ENCODE measurements at places on chromosomes 16 and 17.

DNA sequence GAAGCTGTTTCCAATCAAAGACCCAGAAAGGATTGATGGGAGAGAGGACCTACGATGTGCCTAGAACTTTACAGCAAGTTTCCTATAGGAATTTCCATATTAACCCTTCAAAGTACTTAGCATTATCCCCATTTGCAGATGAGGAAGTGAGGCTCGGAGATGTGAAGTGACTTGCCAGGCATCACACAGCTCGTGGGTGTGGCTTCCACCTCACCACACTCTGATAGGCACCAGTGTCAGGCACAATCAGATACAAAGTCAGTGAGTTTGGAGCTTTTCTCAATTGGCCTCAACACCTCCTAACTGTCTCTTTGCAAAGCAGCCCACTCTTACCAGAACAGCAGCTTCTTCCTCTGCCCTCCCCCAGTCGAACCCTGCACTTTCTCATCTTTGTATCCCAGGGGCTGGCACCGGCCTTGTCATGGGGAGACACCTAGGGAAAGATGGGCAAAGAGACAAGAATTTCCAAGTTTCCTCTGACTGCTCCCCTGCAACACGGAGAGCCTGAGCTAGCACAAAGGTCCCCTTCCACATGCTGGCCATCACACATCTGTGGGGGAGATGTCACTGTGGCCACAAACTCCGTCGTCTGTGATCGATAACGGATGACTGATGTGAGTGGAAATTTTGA, 37.4 kb upstream of the CCL1 start:
- DNase-seq, result no peak

- peak; percentile 65 for DNase-seq
Observed at GRCh38 chr17:73281928-73282327, 20.2 kb upstream of the CPSF4L start.

DNA sequence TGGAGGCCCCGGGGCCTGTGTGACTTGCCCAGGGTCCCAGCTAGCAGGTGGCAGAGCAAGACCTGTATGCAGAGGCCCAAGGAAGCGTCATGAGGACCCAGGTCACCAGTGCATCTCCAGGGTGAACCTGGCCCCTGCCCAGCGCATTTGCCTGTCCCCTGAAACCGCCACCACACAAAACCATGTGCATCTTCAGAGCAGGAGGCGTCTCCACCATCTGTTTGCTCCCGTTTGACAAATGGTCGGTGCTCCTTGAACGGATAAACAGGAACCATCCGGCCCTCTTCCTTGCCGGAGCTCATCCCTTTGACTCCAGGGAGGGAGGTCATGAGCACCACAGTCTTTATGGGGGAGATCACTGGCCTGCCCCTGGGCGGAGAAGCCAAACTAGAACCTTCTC, 62.5 kb downstream of the JPH3 start:
- DNase-seq, result no peak

GRCh38 chr16:65910291-65910690, 456.2 kb upstream of the CDH5 start:
- DNase-seq, result no peak

DNA sequence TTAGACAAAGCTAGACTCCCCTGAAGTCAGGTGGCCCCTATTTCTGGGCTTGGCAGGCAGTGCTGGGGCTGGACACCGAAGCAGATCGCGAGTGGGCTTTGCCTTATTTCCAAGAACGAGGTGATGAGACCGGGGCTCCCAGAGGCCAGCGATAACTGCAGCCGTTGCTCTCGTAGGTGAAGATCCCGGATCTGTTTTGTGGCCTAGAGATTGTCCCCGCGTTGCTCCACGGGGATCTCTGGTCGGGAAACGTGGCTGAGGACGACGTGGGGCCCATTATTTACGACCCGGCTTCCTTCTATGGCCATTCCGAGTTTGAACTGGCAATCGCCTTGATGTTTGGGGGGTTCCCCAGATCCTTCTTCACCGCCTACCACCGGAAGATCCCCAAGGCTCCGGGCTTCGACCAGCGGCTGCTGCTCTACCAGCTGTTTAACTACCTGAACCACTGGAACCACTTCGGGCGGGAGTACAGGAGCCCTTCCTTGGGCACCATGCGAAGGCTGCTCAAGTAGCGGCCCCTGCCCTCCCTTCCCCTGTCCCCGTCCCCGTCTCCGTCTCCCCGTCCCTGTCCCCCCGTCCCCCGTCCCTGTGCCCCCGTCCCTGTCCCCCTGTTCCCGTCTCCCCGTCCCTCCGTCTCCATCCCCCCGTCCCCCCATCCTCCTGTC, 1.5 kb upstream of the TBCD start:
- DNase-seq, result no peak

GRCh38 chr17:71910002-71910401, 210.8 kb upstream of the SOX9 start:
- no peak for DNase-seq

GRCh38 chr17:79515646-79516571, 94.9 kb downstream of the RBFOX3 start:
- DNase-seq, result no peak

DNA sequence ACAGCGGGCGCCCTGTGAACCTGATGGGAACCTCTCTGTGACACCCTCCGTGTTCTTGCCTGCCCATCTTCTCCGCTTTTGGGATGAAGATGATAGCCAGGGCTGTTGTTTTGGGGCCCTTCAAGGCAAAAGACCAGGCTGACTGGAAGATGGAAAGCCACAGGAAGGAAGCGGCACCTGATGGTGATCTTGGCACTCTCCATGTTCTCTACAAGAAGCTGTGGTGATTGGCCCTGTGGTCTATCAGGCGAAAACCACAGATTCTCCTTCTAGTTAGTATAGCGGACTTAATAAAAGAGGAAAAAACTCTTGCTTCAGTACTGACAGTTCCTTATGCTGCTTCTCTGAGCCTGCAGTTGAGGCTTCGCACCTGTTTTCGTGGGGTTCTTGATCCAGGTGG, 10.5 kb downstream of the CDK5RAP3 start:
- DNase-seq, result peak; percentile 15

- DNase-seq, result peak; percentile 88
Observed at GRCh38 chr17:35238821-35239220, 4.1 kb upstream of the SLFN5 start.

DNA sequence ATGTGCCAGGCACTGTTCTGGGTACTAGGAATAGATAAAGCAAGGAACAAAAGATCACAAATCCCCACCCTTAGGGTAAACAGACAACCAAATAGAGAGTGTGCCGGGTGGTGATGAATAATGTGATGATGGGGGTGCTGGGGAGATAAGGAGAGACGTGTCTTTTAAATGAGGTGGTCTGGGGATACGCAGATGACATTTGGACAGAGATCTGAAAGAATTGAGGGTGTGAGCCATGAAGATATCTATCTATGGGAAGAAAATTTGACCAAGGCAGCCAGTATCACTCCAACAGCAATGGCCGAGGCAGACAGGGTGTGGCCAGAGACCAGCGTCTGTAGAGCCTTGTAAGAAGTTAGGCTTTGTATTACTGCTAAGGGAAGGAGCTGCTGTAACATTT, 165.3 kb downstream of the MRTFB start:
- no peak for DNase-seq

GRCh38 chr17:32285746-32286517, 20.3 kb downstream of the RHBDL3 start:
- peak; percentile 65 for DNase-seq

DNA sequence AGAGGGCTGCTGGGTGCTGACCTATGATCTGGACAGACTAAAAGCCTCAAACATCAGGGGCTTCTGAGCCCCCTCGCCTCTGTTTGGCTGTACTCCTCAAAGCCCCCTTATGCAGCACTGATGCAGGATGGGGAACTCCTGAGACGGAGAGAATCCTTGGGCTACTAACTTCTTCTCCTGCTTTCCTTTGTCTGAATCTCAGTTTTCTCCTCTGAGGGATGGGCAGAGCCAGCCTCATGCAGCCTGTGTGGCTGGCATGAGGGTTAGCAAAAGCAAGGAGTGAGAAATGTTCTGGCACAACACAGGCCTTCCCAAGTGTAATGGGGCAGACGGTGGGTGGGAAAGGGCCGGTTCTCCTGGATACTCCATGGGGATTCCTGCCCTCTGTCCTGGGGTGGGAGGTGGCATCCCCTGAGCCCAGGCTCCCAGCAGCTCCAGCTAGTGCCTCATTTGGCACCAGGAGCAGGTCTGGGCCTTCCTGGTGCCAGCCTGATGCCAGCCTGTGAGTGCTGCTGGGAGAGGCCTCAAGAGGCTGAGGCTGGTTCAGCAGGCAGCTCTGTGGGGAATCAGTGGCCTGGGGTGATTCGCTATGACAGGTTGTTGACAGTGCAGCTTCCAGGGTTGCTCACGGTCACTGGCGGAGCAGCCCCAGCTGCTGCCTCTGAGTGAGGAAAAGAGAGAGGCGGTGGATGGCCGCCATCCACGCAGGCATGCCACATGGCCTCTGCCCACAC, 4.0 kb upstream of the BRD7 start:
- peak; percentile 87 for DNase-seq

- DNase-seq, result peak; percentile 100
Observed at GRCh38 chr17:72120642-72121163, at the start of gene SOX9. TSS of gene SOX9 (plus strand) at chr17:72121020. CDS start at chr17:72121392, 372 bp downstream.

GRCh38 chr17:1711804-1712203, 1.6 kb upstream of the TLCD2 start:
- DNase-seq, result peak; percentile 76

DNA sequence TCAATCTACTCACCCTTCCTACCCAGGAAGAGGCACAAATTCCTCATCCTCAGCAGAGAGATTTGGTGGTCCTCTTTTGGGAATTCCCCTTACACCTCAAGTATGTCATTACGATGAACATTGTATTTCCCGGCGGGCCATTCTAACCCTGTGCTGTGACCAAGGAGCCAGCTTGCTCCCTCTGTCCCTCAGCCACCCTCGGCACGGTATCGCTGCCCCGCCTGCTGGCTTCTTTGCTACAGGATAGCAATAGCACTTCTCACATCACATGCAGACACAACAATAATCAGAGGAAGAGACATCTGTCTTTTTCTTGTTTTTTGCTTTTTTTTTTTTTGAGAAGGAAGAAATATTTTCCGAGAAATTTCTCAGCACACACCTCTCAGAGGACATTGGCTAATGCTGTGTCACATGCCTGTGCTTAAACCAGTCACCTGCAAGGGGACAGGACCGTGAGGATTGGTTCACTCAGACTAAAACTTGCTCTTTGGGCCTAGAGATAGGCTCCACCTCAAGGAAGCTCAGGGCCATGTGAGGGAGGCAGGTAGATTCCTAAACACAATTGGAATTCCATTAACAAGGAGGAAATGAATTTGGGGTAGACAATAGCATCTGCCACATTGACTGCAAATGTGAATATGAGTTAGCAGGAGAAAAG, 41.2 kb downstream of the TMC5 start:
- no peak for DNase-seq

- DNase-seq, result no peak
Observed at GRCh38 chr17:48883171-48883570, 9.4 kb upstream of the ATP5MC1 start.

- DNase-seq, result no peak
Observed at GRCh38 chr17:19781488-19782458, 33.7 kb upstream of the ALDH3A1 start.

- no peak for DNase-seq
Observed at GRCh38 chr16:88466949-88467348, 13.9 kb downstream of the ZFPM1 start.

DNA sequence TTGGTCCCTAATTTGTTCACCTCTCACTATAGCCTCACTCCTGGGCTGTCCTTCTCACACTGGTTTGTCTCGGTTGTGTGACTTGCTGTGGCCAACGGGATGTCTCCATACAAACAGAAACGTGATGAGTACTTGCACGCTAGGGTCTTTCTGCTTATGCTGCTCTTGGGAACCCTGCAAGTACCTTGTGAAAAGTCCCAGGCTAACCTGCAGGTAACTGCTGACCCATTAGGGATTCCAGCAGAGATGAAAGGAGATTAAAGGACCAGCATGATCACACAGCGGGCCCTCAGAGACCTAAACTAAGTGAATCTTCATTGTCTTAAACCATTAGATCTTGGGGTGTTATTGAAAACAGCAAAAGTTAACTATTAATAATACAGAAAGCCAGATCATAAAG, 562.8 kb upstream of the GOT2 start:
- DNase-seq, result no peak

DNA sequence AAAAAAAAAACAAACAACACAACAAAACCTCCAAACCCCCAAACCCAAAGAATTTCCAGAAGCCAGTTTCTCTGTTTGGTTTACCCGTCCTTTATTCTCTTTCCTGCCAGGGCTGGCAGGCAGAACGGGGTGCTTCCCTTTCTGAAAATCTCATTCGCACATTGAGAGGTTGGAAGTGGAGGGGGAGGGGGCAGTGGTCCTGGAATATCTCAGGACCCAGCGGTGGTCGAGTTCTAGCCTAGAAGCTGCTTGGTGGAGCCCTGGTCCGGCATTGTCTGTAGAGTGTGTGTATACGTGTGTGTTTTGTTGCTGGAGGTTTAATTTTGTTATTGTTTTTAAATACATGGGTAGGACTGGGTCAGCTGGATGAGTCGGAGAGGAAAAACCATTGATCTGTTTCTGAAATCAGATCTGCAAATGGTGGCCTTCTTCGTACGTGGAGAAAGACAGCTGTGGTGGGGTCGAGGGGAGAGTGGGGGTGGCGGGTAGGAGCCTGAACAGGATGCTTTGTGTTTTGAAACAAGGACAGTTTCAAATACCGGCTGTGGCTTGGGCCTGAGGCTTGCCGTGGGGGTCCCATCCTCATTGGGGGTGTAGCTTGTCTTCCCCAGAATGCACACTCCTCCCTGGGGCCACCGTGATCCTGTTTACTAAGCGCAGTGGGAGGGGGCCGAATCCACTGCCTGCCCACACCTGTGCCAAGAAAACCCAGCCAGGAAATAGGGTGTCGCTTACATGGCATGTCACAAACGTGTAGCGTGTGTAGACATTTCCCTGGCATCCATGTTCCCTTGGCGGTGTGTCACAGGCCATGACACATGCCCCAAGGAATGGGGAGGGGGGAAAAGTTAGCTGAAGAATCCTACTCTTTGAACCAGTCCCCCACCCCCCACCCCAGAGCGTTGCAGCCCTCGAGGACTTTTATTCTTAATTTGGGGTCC, 1.6 kb downstream of the CMIP start:
- peak; percentile 81 for DNase-seq

GRCh38 chr16:83722456-83723183, 85.2 kb upstream of the HSBP1 start:
- DNase-seq, result no peak

- no peak for DNase-seq
Observed at GRCh38 chr17:54368906-54369305, 531.7 kb upstream of the TOM1L1 start.

Data from osteoblast (primary cell).